ENCODE measurements at places on chromosomes 4 and X.
A peak's percentile ranks its signal among the peaks of the same experiment; 100 is the strongest.

DNA sequence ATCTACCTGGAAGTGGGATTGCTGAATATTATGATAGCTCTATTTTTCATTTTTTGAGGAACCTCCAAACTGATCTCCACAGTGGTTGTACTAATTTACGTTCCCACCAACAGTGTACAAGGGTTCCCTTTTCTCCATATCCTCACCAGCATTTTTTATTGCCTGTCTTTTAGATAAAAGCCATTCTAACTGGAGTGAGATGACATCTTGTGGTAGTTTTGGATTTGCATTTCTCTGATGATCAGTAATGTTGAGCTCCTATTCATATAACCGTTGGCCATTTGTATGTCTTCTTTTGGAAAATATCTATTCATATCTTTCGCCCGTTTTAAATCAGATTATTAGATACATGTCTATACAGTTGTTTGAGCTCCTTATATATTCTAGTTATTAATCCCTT is 101.8 kb downstream of the RASGEF1B start:
- DNase-seq = peak; percentile 11

DNA sequence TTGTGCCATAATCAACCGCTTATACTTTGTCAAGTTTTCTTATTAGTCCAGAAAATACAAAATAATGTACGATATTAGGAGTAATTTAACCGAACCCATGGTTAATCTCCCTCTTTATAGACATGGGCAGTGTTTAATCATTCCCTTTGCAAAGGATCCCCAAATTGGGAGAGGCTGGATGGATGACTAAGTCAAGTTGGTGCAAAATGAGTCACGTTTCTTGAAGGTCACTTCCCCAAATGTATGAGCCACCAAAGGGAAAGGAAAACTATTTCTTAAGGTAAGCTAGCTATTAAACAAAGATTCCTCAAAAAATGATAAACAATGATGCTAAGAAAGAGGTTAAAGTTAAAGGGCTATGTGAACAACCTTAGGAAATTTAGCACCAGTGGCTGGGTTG is 17.5 kb downstream of the MAML3 start:
- peak; percentile 50 for DNase-seq

DNA sequence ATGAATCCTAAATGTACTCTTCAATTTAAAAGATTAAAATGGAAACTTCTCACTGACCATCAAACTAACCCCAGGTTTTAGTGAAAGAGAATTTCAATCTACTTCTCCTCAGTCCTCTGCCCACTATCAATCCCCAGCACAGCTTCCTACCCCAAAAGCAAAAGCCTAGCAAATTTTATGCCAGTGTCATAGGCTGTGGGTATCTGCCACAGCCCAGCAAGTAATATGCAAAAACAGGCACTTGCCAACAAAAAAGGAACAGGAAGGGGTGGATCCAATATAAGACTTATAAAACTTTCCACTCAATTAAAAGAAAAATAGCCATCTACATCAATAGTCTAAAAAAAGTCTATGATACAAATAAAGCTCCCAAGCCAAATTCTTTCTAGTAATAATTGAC is 22.3 kb downstream of the CAMK2D start:
- DNase-seq = no peak

GRCh38 chr4:149995134-149995756 is 83.0 kb upstream of the DCLK2 start:
- DNase-seq = no peak

GRCh38 chrX:6292599-6292998 is 63.9 kb upstream of the NLGN4X start:
- DNase-seq = no peak

- DNase-seq = peak; percentile 60
These were observed 108.8 kb downstream of the HHIP start for GRCh38 chr4:144754562-144755410.

DNA sequence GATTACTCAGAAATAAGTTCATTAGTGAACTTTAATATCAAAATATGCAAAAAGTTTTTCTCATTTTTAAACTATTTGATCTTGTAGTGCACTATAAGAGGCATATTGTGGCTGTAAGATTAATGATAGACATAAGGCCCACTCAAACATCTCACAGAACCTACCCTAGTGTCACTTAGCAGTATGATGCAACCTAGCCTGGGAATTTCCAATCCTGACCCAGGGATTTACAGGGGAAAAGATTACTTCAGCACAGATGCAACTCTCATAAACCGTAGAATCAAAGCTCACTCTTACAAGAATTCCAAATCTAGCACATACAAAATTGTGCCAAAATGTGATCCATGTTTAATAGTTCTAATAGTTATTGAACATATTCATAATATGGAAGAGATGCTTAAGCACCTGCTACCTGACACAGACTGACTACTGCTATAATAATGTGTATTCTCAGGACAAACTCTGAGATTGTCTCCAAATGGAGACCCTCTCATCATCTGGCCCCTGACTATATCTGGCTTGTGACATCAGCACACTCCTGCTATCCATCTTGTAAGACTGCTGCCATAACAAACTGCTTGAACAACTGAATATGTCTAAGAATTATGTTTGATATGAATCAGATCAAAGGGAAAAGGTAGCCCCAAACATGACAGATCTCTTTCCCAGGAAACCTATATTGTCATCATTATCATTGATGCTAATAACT is 271.9 kb downstream of the PABPC4L start:
- DNase-seq = peak; percentile 35

Data from fibroblast of upper back skin (primary cell).